ENCODE measurements at places on chromosomes 2 and 18.

- DNase-seq, result no peak
Observed at GRCh38 chr2:189599245-189599644, 18.7 kb upstream of the SLC40A1 start.

DNA sequence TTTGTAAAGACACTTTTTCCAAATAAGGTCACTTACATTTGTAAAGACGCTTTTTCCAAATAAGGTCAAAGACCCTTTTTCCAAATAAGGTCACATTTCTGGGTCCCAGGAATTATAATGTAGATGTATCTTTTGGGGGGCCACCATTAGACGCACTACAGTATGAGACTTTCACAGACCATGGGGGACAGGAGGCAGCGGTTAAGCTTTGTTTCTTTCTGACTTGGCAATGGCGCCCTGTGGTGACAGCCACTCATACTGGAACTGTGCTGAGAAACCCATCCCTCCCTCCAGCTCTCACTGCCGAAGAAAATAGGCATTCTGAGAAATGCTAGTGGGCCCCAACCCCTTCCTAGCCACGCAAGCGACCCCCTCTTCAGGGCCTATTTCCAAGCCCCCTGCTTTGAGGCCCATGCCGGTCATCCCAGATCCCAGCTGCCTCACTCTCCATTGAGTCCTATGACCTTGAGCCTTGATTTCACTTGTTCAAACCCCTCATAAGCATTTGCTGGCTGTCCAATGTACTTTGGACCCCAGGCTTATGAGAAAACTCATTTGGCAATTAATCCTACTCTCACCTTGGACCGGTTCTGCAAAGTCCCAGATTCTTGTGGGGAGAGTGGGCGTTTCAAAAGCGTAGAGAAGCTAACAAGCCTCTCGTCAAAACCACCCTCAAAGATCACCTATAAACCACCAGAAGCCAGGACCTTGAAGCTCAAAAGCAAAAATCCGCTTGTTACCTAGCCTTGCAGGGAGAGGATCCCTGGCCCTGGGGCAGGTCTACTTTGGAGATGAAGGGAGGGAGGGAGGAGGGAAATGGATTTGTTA, 11.3 kb upstream of the SPATA3 start:
- no peak for DNase-seq

- DNase-seq, result no peak
Observed at GRCh38 chr2:200356857-200357384, 50.4 kb downstream of the SPATS2L start.

GRCh38 chr2:29844713-29845326, 76.6 kb downstream of the ALK start:
- DNase-seq, result no peak

- no peak for DNase-seq
Observed at GRCh38 chr2:133413863-133414262, 154.4 kb downstream of the NCKAP5 start.

- DNase-seq, result no peak
Observed at GRCh38 chr2:23199115-23199918, 185.7 kb upstream of the KLHL29 start.

Measured in stimulated activated CD4-positive, alpha-beta T cell treated with anti-CD3 and anti-CD28 coated beads, Interleukin-1b, Interleukin-23, amount 100 ng/mL, for 1 hour (primary cell).